ENCODE measurements at places on chromosomes 3 and 15. TPM values are rescaled to one million over a fixed set of nuclear protein-coding genes. Genes with fewer than 3 reads are reported as not detected.

SLC15A2 gene
- 1.8 TPM for total RNA-seq

GOLGA8J gene
- total RNA-seq, result 0.80 TPM

CEMIP gene
- total RNA-seq, result 0.23 TPM

DNA sequence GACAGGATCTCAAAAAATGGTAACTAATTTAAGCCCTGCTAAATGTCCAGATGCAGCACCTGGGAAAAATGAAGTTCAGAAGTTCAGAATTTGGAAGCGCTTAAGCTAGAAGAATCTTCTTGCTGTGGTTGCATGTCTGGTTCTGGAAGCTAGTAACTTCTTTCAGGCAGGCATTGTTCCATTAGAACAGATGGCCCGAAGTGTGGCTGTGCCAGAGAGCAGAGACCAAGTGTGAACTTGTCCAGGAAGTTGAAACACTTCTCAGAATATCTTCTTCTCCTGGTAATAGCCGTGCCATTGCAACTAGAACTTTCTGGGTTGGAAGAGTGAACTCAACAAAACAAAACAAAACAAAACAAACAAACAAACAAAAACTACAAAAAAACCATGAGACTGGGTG is 80.0 kb downstream of the MITF start:
- no peak for DNase-seq
- no peak overlapping the region for H3K4me3 ChIP-seq
- H3K27me3 ChIP-seq, result no peaks in the 10 kb centered on the region
- H3K4me1 ChIP-seq, result no peaks in the 10 kb centered on the region
- H3K27ac ChIP-seq, result no peak overlapping the region

DNA sequence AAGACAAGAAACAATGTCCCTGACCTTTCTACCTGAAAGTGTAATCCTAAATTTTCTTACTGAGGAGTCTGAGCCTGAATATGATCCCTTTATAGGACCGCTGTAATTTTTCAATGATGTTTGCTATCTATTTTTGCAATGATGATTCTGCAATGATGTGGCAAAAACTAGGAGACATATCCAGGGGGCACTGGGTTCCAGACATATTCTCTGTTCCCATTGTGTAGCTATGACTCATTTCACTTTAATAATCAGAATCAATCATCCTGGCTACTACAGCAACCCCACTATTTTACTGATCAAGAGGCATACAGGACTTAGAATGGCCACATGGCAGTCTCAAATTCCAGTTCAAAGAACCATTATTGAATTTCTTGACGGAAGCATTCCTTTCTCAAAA is 85.9 kb downstream of the AQR start:
- no peak overlapping the region for H3K4me3 ChIP-seq
- H3K4me1 ChIP-seq, result no peaks in the 10 kb centered on the region
- DNase-seq, result no peak
- H3K27me3 ChIP-seq, result no peaks in the 10 kb centered on the region
- H3K36me3 ChIP-seq, result peaks cover 38% of the 10 kb centered on the region
- no peak overlapping the region for H3K27ac ChIP-seq

DNA sequence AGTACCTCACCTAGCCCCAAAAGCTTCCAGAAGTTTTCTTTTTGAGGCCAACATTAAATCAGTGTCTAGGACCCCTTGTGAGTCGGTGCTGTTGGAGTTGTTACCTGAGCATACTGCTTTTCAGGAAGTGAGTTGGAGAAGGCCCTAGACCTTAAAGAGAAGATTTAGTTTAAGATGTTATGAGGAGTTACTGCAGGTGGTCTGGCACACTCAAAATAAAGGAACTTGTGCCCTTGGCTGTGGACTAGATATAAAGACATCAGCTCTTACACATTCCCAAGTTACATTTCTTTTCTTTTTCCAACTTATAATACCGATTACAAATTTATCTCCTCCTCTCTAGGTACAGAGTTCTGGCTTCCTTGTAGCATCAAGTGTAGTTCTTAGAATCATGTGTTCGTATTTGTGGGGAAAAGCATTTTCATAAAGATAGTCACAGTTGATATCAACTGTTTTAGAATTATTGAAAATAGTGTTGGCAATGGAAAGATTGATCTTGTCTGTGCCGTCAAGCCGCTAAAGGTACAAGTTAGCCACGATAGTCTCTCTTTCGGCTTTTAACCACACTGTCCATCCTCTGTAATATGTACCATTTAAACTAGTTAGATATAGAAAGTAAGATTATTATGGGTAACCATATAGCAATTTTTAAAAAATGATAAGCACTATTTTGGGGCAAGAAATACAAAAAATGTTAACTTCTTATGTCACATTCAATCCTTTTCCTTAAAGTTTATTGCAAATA is 8.6 kb downstream of the ZIC1 start:
- H3K27ac ChIP-seq, result no peak overlapping the region
- H3K36me3 ChIP-seq, result peaks cover 5% of the 10 kb centered on the region
- H3K27me3 ChIP-seq, result peaks cover 80% of the 10 kb centered on the region
- H3K4me3 ChIP-seq, result no peak overlapping the region

GTF2E1 gene
- total RNA-seq, result 29.0 TPM

TRIM69 gene
- 59.3 TPM for total RNA-seq

Data from activated naive CD8-positive, alpha-beta T cell treated with anti-CD3 and anti-CD28 coated beads, Interleukin-2, amount 10 ng/mL, durations not matched to agents 7 days and 5 days (primary cell).